NCI-H2081 treated with DMSO at 0.1 percent for 48 hours (cell line): ENCODE measurements at places on chromosomes 12 and 14.

DNA sequence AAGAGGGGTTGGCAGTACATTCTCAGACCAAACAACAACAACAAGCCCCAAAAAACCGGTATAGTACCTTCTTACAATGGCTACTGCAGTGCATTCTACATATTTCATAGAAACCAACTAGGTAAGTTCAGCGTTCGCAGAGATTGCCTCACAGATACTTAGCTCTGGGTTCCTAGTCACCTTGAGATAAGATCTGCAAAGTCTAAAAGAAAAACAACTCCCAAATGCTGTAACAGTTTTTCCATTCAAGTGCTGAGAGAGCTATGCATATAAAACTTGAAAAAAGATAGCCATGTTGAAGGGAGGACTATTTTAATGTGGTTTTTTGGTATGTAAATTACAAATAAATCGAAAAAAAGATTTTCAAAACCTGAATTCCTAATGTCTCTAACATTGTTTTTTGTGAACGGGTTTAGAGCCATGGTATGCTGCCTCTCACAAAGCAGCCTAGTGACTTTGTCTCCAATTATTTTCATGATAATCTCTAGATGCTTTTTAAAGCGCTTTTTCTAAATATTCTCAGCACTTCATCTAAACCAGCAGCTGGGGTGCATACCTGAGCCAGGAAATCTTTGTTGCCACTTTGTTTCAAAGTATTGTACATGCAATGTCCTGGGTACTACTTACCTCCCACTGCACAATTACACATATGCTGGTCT is 56.6 kb upstream of the CRACR2A start:
- DNase-seq = no peak

- no peak for DNase-seq
Measured at GRCh38 chr12:45326358-45326975, 110.6 kb downstream of the ANO6 start.

GRCh38 chr12:41634091-41634490 is 446.0 kb downstream of the PDZRN4 start:
- DNase-seq = no peak

DNA sequence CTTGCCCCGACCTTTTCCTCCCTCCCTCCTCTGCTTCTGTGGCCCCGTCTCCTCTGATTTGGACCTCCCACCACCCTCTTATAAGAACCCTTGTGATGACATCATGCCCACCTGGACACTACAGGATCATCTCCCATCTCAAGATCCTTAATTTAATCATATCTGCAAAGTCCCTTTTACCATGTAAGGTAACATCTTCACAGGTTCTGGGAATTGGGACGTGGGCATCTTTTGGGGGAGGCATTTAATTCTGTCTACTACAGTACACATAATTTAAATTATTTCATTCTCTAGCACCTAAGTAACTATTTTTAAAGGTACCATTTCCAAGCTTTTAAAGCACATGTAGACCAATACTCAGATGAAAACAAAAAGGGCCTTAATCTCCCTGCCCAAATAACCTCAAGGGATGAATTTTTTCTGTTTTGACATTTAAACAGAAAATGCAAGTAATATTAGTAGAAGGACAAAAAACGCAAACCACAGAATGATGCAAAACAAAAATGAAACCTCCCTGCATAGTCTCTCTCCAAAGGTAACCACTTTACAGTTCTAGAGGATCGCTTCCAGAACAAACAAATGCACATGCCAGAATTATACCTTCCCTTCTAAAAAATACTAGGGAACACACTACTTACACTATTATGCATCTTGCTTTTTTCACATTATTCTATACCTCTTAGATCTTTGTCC is 222.1 kb downstream of the AACS start:
- no peak for DNase-seq

DNA sequence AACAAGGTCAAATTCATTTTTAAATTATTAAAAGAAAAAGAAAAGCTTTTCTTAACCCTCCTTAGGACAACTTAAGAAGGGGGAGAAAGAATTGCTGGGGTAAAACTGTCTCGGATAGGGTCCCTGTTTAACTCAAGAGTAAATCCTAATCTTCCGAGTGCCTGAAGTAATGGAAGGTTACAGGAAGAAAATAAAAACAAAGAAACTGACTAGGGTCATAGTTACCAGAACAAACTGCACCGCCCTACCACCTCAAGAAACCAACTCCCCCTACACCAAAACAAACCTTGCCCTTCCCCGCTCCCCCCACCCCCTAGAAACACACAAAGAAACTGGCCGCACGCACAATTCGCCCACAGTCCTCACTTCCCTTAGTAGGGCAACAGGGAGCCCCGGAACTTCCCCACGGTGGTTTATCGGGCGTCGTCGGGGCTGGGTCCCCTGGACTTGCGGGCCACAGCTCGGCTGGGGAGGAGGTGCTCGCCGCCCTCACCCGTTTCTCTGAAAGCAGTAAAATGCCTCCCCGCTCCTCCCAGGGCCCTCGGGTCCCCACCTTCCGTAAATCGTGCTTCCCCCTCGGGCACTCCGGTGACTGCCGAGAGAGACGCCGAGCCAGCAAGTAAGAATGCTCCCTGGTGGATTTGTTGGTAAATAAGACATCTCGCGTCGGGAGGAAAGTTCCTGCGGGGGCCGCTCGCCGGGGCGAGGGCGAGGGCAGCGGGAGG is 2.4 kb downstream of the SINHCAF start:
- DNase-seq = no peak

DNA sequence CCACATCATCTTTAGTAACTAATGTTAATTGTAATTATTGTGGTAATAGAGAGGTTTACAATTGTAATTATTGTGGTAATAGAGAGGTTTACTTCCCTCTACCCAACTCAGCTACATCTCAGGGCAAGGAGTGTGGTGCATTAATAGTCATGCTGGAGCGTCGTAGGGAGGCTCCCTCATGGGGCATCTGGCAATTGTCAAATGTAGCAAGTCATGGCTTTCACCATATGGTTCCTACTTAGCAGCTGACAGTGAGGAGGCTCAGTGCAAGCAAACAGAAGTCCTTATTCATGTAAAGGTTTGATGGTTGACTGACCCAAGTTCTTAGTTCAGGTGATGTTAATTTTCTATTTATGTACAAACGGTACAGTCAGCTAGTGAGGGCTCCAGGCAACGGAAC is 1012.0 kb downstream of the FLRT2 start:
- DNase-seq = no peak

- no peak for DNase-seq
Measured at GRCh38 chr14:31410048-31410650, 10.2 kb downstream of the HEATR5A start.

DNA sequence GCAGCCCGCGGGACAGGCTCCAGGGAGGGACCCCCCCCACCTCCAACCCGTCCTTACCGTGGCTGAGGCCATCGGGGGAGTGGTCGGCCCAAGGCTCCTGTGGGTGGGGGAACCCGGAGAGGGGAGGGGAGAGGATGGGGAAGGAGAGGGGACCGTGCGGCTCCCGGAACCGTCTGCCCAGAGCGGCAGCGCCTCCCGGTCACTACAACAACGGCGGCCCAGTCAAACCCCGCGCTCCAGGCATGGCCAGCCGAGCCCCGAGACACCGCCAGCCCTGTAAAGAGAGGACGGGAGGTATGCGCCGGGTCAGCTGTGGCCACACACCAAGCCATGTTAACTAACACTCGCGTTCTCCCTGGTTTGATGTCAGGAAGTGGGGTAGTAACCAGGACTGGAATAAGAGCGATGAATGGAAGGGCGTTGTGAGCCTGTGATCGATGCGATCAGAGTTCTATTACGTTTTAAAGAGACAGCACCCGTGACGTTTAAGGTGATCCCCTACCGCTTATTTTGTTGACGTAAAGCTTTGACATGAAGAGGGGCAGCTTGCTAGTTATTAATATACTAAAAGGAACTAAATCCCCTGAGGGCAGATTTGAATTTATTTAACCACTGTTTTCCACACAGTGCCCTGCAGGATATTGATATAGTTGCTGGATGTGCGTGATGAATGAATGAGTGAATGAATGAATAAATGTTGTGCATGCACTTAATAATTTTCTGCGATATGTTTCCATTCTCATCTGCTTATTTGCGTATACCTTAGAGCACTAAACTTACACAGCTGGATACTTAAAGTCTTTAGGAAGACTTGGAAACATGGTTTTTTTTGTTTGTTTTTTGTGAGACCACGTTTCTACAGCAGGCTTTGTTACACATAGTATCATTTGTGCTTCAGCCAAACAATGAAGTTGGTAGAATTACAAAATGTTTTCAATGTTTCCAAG is at the start of gene POC1B:
Gene POC1B, minus strand, starts transcription at position 224 of the 947 bp plus-strand sequence. Its CDS starts 152 bp downstream, at position 72.
- peak; percentile 62 for DNase-seq
